SK-N-SH (cell line): ENCODE measurements at places on chromosomes 7 and 10. TPM values are rescaled to one million over a fixed set of nuclear protein-coding genes. Genes with fewer than 3 reads are reported as not detected.

ATP6V1F gene
- polyA plus RNA-seq = 437 and 495 TPM in 2 replicates

GIMAP2 gene
- polyA plus RNA-seq = 4.1 and 5.7 TPM in 2 replicates

CDHR1 gene
- 0.02 and 0.05 TPM in 2 replicates for polyA plus RNA-seq

FAM170B gene
- not detected in 2 replicates for polyA plus RNA-seq

KCNMA1 gene
- 81.2 and 107 TPM in 2 replicates for polyA plus RNA-seq

ENO4 gene
- 0.36 and 0.44 TPM in 2 replicates for polyA plus RNA-seq

PI4K2A gene
- 23.8 and 31.4 TPM in 2 replicates for polyA plus RNA-seq

ACADSB gene
- polyA plus RNA-seq = 5.9 and 9.6 TPM in 2 replicates

LIPM gene
- not detected in 2 replicates for polyA plus RNA-seq

FKBP6 gene
- not detected in 2 replicates for polyA plus RNA-seq

- H3K27ac ChIP-seq = no peak overlapping the region; the same call in 1 of the 2 replicates
- H3K4me1 ChIP-seq = peaks cover 3% of the 10 kb centered on the region
- no peak for DNase-seq
These were observed 238.1 kb downstream of the BMPER start for GRCh38 chr7:34143402-34143801.

DNA sequence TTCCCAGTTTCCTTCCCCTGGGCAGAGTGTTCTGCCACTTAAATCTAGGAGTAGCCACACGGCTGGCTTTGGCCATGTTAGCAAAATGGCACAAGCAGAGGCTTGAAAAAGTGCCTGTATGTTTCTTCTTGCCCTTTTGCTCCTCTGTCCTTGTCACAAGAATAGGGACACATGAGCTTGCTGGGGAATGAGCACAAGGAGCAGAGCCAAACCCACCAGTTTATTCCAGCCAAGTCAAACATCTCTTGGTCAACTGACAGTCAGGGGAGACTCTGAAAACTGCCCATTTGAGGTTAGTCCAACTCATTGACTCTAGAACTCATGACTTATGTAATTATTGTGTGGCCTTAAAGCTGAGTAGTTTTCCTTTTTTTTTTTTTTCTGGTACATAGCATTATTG, 739.7 kb upstream of the FZD8 start:
- no peaks in the 10 kb centered on the region for H3K27me3 ChIP-seq
- H3K36me3 ChIP-seq = no peaks in the 10 kb centered on the region
- DNase-seq = no peak
- no peaks in the 10 kb centered on the region for H3K4me1 ChIP-seq

- DNase-seq = no peak
- no peaks in the 10 kb centered on the region for H3K36me3 ChIP-seq
- H3K4me1 ChIP-seq = no peaks in the 10 kb centered on the region; the same call in 1 of the 2 replicates
- H3K27me3 ChIP-seq = no peaks in the 10 kb centered on the region
These were observed 38.8 kb upstream of the GRB10 start for GRCh38 chr7:50821457-50822008.

DNA sequence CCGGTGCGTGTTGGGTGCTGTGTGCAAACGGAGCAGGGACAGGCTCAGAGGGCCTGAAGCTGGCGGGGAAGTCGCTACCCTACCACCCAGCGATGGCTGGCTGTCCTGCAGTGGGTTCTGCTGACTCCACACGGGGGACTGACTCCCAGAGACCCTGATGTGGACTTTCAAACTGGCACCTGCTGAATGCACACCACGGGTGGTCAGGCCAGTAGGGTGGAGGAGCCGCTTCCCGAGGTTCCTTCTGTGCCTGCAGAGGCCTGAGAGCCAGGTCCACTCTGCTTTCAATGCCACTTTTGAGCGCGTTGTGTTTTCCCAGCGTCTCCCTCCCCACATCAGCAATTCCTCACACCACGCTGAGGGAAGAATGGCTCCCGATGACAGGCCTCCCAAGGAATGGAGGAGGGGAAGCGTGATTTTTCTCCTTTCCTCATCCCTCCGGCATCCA, 135.3 kb downstream of the ADARB2 start:
- no peaks in the 10 kb centered on the region for H3K4me1 ChIP-seq
- no peaks in the 10 kb centered on the region for H3K36me3 ChIP-seq
- no peaks in the 10 kb centered on the region for H3K27me3 ChIP-seq
- no peak for DNase-seq

DNA sequence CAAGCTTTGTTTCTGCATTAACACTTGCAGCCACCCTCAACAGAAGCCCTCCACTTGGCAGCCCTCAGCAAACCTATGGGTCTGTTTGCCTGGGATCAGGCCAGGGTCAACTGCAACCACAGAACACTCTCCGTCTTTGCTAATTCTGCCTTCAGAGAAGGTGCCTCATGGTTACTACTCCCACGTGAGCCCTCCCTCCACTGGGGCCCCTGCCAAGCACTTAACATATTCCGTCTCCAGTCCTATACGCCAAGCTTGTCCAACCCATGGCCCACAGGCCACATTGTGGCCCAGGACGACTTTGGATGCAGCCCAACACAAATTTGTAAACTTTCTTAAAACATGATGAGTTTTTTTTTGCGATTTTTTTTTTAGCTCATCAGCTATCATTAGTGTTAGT, 54.7 kb downstream of the HSPA12A start:
- no peak for DNase-seq
- no peaks in the 10 kb centered on the region for H3K36me3 ChIP-seq
- H3K4me3 ChIP-seq = no peak overlapping the region

- no peak overlapping the region for H3K4me3 ChIP-seq
- no peak overlapping the region for H3K27ac ChIP-seq
- DNase-seq = no peak
- no peaks in the 10 kb centered on the region for H3K27me3 ChIP-seq
These were observed 10.0 kb downstream of the MGMT start for GRCh38 chr10:129477051-129477450.

- no peaks in the 10 kb centered on the region for H3K4me1 ChIP-seq
- DNase-seq = no peak
- no peak overlapping the region for H3K4me3 ChIP-seq
- no peaks in the 10 kb centered on the region for H3K36me3 ChIP-seq
- no peaks in the 10 kb centered on the region for H3K27me3 ChIP-seq
These were observed 53.9 kb upstream of the NFE2L3 start for GRCh38 chr7:26097837-26098668.

DNA sequence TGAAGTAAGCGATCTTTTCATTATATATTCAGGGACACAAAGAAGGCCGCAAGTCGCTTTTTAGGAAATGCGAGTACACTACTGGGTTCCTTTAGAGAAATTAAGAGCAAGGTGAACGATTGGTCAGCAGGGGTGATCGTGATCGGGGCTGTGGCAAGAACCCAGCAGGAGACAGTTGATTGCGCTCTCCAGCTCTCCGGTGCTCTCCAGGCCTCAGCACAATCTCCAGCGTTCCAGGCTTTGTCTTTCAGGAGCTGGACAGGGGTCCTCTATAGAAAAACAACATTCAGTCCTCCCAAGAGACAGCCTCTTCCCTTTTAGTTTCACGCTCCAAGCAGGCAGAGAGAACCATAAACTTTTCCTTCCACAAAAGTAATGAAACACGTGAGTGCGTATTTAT, 170.5 kb upstream of the KLF6 start:
- DNase-seq = no peak
- H3K27me3 ChIP-seq = no peaks in the 10 kb centered on the region
- no peaks in the 10 kb centered on the region for H3K4me1 ChIP-seq
- no peak overlapping the region for H3K27ac ChIP-seq
- H3K36me3 ChIP-seq = no peaks in the 10 kb centered on the region

DNA sequence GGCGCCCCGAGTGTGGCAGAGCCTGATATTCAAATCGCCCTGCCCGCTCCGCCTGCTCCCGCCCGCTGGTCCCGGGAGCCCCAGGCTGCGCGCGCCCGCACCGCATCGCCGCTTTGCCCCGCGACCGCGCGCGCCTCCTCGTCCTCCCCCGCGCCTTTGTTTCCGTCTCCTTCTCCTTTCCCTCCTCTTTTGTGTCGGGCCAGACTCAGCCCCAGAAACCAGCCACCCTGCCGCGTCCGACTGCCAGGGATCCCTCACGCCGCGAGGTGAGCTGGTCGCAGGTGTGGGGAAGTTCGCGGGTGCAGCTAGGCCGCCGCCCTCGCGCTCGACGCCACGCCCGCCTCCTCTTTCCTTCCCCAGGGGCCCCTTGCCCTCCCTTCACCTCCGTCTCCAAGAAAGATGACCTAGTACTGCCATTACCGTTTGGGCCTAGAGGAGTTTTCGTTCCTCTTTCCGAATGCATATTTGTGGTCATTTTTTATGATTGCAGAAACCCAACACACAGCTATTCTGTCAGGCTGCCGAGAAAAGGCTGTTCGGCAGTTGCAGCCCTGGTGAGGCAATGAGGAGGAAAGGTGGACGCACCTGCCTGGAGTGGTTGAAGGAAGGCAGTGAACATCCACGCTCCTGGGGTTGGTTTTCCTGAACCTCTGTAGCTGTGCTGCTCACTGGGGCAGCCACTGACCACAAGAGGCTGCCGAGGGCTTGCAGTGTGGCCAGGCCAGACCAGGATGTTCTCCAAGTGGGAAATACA, 107.3 kb downstream of the SNX10 start:
- H3K27me3 ChIP-seq = peaks cover 10% of the 10 kb centered on the region; the same call in 1 of the 2 replicates
- peaks cover 21% of the 10 kb centered on the region; the same call in 1 of the 2 replicates for H3K4me1 ChIP-seq
- no peaks in the 10 kb centered on the region for H3K36me3 ChIP-seq
- DNase-seq = peak; percentile 83

DNA sequence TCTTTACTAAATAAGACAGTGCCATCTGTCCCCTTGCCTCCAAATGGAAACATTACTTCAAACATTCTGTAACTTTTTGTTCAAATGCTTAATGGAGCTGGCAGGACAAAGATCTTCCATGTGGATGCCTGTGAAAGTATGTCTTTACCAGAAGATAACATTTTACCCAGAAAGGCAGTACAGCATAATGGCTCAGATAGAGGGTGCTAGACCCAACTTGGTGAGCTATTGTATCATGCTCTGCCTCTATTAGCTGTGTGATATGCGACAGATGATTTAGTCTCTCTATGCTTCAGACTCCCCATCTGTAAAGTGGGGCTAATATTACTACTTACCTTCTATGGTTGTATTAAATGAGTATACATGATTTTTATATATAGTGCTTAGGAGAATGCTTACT, 8.8 kb upstream of the SMKR1 start:
- no peaks in the 10 kb centered on the region for H3K36me3 ChIP-seq
- no peak overlapping the region for H3K4me3 ChIP-seq
- peak overlapping the region; percentile 31 for H3K27ac ChIP-seq

DNA sequence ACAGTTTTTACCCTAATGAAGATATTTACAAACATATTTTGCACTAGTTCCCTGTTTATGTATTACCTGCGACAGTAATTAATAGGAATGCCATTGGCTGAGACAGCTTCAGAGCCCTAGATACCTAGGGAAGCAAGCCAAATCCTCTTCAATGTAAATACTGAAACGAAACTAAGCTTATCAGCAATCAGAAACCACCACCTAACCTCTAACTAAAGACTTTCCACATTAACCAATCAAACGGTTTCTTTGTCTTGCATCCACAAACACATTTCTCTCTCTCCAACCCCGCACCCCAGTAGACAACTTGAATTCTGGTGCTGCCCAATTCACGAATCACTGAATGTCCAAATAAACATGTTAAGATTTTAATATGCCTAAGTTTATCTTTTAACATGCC, 474.4 kb upstream of the C7orf33 start:
- H3K36me3 ChIP-seq = no peaks in the 10 kb centered on the region
- no peaks in the 10 kb centered on the region for H3K27me3 ChIP-seq
- no peak for DNase-seq
- no peaks in the 10 kb centered on the region for H3K4me1 ChIP-seq

DNA sequence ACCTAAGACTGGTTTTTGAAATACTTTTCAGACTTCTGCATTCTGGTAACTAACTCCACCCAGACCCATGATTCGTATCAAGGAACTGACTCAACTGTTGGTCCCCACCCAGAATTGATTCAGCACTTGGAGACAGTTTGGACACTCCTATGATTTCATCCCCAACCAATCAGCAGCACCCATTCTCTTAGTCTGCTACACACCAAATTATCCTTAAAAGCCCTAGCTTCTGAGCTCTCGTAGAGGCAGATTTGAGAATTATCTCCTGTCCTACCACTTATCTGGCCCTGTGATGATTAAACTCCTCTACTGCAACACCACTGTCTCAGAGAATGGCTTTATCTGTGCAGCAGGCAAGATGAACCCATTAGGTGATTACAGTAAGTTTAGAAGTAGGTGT, 7.7 kb upstream of the GSTO1 start:
- DNase-seq = no peak
- H3K4me3 ChIP-seq = no peak overlapping the region
- H3K36me3 ChIP-seq = no peaks in the 10 kb centered on the region
- H3K4me1 ChIP-seq = no peaks in the 10 kb centered on the region
- H3K27ac ChIP-seq = no peak overlapping the region

DNA sequence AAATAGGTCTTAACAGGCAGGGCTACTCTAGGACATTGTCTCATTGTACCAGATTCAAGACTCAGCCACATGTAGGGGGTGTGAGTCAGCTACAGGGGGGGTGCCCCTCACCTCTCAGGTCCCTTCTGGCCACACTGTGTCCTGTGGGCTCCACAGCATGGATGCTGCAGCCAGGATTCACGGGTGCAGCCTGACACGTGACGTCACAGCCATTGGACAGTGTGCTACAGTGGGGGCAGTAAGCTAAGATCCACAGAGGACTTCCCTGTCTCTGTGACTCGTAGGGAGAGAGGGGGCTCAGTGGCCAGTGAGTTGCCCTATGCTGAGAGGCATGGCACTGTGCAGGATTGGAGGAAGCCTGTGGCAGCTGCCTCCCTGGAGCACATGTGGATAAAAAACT, 77.9 kb downstream of the TMEM178B start:
- H3K27me3 ChIP-seq = no peaks in the 10 kb centered on the region
- no peaks in the 10 kb centered on the region for H3K4me1 ChIP-seq
- no peaks in the 10 kb centered on the region for H3K36me3 ChIP-seq

GRCh38 chr10:15791816-15792524, 68.3 kb downstream of the MINDY3 start:
- no peaks in the 10 kb centered on the region for H3K27me3 ChIP-seq
- no peak for DNase-seq
- H3K27ac ChIP-seq = no peak overlapping the region
- peaks cover 32% of the 10 kb centered on the region for H3K36me3 ChIP-seq
- no peak overlapping the region for H3K4me3 ChIP-seq
- H3K4me1 ChIP-seq = peaks cover 6% of the 10 kb centered on the region

DNA sequence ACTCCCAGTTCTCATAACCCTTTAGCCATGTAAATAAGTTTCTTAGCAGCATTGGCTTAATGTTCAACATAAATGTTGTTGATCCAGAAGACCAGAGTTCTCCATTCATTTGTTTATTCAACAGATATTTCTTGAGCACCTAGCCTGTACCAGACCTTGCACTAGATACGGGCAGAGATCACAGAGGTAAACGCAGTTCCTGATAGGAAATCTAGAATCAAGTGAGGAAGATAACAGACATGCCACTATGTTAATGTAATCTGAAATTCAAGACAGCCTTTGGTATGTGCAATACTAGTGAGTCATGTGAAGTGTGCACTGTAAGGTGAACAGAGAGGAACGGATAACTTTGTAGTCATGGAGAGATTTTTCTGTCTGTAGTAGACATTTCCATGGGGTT, 3.0 kb downstream of the BUB3 start:
- H3K27ac ChIP-seq = 0 out of 2 replicates have a peak overlapping the region, but pooled peaks have one; percentile 40
- peak overlapping the region; percentile 31; the same call in 1 of the 2 replicates for H3K4me3 ChIP-seq
- no peak for DNase-seq
- H3K36me3 ChIP-seq = peaks cover 63% of the 10 kb centered on the region

- H3K27me3 ChIP-seq = peaks cover 7% of the 10 kb centered on the region; the same call in 1 of the 2 replicates
- H3K36me3 ChIP-seq = no peaks in the 10 kb centered on the region
- DNase-seq = no peak
- H3K27ac ChIP-seq = no peak overlapping the region; the same call in 1 of the 2 replicates
- no peak overlapping the region; the same call in 1 of the 2 replicates for H3K4me3 ChIP-seq
These were observed 6.7 kb downstream of the TES start for GRCh38 chr7:116216956-116217571.

GRCh38 chr7:155202106-155202871, 95.4 kb upstream of the INSIG1 start:
- DNase-seq = no peak
- H3K27me3 ChIP-seq = no peaks in the 10 kb centered on the region
- H3K36me3 ChIP-seq = no peaks in the 10 kb centered on the region
- peaks cover 4% of the 10 kb centered on the region; the same call in 1 of the 2 replicates for H3K4me1 ChIP-seq
- no peak overlapping the region for H3K4me3 ChIP-seq
